ENCODE measurements at places on chromosomes 7 and 10.

DNA sequence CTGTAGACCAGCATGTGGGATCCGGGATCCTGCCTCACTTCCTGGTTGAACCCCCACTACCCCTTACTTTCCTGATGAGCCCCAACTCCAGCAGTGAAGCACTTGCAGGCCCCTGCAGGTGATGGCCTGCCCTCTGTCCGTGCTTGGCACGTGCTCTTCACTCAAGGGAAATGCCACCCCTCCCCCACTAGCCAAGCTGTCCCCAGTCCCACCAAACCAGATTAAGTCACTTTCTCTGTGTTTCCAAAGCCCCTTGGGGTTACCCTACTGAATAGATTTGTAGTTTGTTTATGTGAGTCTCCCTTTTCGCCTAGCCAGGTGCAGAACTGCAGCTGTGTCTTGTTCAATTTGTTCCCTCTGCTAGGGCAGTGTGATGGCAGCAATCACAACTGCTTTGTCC lies 121.7 kb downstream of the WDFY4 start:
- DNase-seq = no peak

DNA sequence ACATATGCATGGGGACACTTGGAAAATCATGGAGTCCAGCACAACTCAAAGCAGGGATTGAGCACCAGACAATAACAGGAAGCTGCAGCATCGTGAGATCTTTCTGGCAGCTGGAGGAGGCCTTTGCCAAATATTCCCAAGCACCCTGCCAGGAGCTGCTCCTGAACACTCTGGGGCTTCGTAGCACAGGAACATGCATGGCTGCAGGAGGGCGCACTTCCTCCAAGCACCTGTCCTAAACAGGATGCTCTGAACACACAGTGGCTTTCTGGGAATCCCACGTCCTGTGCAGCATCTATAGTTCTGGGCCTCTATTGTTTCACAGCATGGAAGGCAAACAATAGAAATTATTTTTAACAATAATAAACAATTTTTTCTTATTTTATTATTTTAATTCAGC lies 4.1 kb downstream of the ABLIM1 start:
- DNase-seq = no peak

DNA sequence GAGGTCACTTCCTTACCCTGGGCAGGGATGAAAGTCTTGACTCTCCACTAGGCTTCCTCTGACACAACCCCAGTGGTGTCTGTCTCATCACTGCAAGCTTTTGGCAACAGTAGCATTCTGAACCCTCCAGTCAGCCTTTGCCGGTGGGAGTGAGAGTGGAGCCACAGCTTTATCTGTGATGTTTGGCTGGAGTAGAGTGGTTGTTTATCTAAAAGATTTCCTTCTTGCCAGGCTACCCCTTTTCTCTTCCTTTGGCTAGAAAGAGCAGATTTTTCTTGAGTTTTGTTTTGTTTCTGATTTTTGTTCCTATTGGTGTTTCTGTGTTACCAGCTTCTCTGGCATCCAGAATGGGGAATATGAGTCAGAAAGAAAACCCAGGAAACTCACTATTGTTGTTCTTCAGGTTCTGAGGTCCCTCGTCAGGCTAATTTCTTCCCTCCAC lies 98.9 kb upstream of the KIF5B start:
- DNase-seq = no peak

DNA sequence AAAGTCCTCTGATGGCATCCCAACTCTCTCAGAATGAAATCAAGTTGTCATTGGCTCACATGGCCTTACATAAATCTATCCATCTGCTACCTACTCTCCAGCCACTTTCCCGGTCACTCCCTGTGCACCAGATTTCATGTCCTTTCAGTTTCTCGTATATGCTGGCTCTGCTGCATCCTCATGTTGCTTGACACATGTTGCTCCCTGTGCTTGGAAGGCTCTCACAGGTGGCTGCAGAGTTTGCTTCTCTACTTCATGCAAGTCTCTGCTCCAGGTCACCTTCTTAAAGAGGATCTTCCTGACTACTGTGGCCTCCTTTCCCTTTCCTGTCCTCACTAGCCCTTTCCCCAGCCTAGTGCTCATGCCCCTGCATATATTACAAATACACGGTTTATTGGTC lies 48.3 kb downstream of the MRPL32 start:
- DNase-seq = no peak

- peak; percentile 68 for DNase-seq
Measured at GRCh38 chr10:121633056-121633455, 34.8 kb upstream of the FGFR2 start.

DNA sequence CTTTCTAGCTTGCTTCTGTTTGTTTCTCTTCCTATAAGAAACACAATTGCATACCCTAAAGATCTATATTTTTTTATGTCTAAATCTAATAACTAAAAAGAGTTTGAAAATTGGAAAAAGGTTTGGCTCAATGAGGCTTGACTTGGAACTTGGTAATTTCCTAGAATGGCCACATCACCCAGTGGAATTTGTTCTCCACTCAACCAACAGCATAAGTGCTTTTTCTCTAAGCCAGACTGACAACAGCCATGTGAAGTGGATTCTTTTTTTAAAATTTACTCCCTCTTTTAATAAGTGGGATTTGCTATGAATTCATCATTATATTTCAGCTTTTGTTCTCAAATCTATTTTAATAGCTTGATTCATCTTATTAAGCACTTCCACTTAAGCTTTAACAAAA lies 33.8 kb downstream of the GBF1 start:
- no peak for DNase-seq

DNA sequence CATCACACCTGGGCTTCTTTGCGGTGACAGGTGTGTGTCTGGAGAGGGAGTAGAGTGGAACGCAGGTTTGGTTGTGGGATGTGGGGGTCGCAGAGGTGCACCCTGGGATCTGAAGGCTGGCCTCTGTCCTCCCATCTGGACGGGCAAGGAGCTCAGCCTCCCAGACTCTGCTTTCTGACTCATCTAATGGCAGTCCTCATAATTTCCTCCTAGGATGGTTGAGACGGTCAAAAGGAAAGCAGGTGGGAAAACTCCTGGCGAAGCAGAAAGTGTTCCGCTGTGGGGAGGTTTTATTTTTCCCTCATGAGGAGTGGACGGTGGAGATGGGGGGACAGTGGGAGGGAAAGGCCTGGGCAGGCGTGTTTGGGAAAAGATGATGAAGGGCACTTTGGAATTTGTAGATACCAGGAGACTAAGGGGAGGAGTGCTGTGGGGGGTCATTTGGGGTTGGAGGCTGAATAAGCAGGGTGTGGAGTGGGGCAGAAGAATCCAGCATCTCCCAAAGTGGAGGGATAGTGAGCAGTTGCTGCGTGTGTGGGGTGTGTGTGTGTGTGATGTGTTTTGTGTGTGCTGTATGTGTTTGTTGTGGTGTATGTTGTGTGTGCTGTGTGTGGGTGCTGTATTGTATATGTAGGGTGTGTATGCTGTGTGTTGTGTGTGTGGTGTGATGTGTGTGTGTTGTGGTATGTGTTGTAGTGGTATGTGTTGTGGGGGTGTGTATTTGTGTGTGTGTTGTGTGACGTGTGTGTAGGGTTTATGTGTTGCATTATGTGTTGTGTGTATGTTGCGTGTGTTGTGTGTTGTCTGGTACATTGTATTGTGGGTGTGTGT lies 97.2 kb upstream of the PODXL start:
- DNase-seq = peak; percentile 42

DNA sequence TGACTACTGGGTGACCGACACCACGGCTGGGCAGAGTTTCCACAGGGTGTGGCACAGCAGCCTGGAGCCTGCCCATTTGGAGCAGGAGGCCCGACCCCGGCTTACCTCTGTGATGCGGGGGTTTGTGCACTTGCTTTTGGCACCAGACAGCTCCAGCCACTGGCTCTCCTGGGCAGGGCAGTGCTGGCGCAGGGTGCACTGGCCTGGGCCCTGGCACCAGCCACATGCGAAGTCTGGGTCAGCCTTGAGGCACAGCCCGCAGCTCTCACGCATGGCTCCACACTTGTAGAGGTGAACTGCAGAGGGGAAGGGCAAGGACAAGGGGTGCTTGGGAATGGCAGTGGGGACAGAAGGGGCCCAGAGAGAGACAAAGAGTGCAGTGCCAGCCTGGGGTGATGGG lies 373.7 kb downstream of the PLXNA4 start:
- peak; percentile 68 for DNase-seq

DNA sequence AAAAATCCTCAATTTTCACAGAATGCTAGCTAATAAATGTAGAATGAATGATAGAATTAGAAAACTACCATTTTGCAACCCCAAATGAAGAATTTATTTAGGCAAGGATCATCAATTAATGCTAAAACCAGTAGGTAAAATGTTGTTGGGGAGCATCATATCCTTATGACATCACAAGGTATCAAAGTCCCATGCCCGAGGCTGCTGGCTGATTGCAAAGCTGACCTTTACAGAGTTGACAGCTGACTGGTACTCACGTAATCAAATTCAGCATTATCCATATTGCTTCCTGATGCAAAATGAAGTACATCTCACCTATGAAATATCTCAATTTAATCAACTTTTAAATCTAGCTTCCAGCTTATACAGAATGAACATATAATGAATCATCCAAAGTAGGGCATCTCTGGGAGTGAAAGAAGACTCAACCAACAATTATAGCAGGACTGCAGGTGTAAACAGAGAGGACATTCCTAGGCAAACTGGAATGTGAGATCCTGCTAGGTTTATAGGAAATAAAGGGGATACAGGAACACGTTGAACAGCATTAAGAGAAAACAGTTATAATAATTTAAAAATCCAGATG lies 10.2 kb upstream of the BLNK start:
- no peak for DNase-seq

- DNase-seq = peak; percentile 82
Measured at GRCh38 chr7:143395187-143396149, 13.2 kb downstream of the EPHA1 start.

GRCh38 chr7:17009007-17009719 lies 127.4 kb upstream of the AGR3 start:
- DNase-seq = no peak

DNA sequence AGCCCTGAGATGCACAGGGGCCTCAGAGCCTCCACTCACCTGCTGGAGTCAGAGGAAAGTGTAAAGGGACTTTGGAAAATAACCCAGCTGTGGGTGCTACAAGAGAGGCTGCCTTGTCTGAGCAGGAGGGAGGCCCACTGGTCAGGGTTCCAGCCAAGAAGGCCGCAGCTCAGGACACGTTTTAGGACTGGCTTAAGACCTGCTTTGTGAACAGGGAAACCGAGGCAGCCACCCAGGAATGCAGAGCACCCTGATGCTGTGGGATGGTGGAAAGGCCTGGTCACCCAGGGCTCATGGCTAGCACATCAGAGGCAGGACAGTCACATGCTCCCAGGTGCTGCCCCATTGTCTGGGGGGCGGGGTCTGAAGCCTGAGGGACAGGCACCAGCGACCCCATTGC lies 38.9 kb upstream of the CHST15 start:
- DNase-seq = no peak

GRCh38 chr10:93088466-93088865 lies 14.8 kb downstream of the CYP26A1 start:
- no peak for DNase-seq

GRCh38 chr7:158541346-158542010 lies 46.1 kb downstream of the PTPRN2 start:
- DNase-seq = no peak

- DNase-seq = no peak
Measured at GRCh38 chr7:51927738-51928137, 611.1 kb upstream of the COBL start.

- DNase-seq = no peak
Measured at GRCh38 chr7:157768198-157768597, 431.4 kb downstream of the DNAJB6 start.

DNA sequence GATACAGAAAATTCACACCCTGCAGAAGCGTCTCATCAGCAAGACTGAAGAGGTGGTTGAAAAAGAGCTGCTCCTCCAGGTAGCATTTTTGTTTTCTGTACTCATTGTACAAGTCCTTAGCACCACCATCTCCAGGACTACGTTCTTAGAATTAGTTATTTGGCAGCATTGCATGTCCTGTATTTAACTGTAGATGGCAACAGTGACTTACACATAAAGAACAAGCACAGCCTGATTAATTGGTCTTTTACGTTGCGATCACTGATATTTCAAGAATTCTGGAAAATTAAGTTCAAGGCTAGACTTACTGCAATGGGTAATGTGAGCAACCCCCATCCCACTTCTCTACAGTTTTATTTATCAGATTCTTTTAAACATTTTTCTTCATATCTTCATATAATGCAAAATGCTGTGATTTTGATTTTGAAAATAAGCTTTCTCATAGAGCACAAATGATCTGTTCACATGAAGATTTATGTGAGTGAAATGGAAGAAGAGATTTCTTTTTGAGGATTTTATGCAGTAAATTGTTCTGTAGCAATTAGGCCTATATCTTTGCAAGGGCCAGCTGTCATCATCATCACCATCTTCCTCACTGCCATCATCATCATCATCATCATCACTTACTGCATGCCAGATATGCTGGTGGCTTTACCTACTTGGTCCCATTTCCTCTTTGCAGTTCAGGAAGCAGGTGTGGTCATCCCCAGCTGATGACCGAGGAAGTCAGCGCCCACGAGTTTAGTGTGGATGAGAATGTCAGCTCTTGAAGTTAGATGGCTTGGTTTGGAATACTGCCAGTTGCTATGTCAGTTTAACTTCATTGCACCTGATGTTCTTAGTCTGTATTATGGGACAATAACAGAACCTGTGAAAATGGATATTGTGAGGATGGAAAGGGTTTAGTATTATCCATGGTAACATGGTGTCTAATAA lies 53.4 kb downstream of the CFAP58 start:
- DNase-seq = no peak

- DNase-seq = no peak
Measured at GRCh38 chr7:131633342-131633843, 77.0 kb upstream of the PODXL start.

GRCh38 chr7:3592401-3593134 lies 291.5 kb downstream of the SDK1 start:
- no peak for DNase-seq

DNA sequence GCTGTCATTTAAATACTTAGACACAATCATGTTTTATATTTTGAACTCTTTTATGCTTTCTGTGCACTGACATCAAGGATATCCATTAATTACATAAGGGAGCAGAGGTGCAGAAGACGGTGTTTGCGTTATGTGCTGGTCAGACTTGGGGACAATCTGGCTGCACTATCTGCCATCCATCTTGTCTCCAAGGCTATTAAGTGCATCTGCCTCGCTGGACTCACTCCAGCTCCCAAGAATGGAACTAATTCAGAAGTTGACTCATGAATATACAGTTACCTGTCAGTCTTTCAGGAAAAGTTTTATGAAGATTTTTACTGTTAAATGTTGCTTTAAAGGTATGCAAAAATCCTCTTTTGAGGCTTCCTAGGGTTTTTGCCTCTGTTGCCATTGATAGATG lies 391.0 kb downstream of the SUGCT start:
- DNase-seq = no peak

- no peak for DNase-seq
Measured at GRCh38 chr7:32108651-32109050, 38.4 kb upstream of the PDE1C start.

DNA sequence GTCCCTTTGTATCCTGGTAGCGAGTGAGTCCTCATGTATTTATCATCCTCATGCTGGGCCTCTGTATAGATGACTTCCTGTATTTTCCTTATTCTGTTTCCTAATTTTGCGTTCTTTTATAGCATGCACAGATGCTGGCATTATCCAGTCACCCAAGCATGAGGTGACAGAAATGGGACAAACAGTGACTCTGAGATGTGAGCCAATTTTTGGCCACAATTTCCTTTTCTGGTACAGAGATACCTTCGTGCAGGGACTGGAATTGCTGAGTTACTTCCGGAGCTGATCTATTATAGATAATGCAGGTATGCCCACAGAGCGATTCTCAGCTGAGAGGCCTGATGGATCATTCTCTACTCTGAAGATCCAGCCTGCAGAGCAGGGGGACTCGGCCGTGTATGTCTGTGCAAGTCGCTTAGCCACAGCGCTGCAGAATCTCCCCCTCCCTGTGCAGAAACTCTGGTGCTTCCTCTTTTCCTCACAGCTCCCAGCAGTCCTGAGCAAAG lies 183.1 kb upstream of the PRSS58 start:
- no peak for DNase-seq

GRCh38 chr10:13590886-13591285 lies 4.1 kb downstream of the PRPF18 start:
- no peak for DNase-seq
